ENCODE measurements at places on chromosomes 3 and 15. TPM values are rescaled to one million over a fixed set of nuclear protein-coding genes. Genes with fewer than 3 reads are reported as not detected.

PLA1A gene
- total RNA-seq, result 0.50 TPM

DRD3 gene
- not detected for total RNA-seq

GPR149 gene
- not detected for total RNA-seq

CIDEC gene
- 3.0 TPM for total RNA-seq

Measured in A549 treated with CpdA at 1 μM for 4 hours (cell line).